Transverse colon (tissue), 4 donors: ENCODE measurements at places on chromosomes 13 and 19.

DNA sequence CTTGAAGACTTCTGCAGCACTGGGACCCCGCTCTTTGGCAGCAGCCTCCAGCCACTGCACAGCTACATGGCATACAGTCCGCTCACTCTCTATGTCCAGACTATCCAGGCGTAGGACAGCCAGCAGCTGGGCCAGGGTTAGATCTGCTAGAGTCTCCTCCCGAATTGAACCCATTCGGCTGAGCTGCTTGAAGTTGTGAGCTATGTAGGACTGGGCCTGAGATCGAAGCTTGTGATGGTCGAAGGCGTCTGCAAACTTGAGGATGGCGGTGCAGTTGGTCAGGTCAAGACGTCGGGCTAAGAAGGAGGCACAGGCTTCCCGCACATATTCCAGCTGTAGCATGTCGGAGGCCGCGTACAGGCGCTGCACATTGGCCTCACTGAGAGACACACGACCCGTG is 900 bp downstream of the KBTBD7 start:
- H3K4me1 ChIP-seq: peaks cover 12% of the 10 kb centered on the region
- peak overlapping the region; percentile 92 for H3K27ac ChIP-seq
- H3K27me3 ChIP-seq: no peaks in the 10 kb centered on the region
- no peak overlapping the region for H3K4me3 ChIP-seq
- no peak for DNase-seq

DNA sequence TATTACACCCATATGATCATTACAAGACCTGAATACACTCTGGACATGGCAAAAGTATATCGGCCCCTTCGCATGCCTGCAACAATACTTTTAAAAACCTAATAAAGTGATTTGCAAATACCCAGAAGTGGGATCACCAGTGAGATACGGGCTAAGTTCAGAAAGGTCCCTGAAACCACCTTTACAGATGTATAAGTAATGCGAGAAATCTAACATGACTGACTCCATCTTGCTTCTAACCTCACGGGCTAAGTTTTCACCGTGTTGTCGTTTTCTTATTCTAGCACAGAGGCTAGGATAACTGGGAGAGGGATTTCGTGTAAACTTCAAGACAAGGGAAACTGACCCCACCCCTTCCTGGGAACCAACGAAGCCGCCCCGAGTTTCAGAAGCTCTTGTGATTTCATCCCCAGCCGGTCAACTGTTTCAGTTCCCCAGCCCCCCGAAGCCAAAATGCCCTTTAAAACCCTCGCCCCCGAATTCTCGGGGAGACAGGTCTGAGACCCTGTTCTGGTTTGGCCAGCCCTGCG is 703 bp downstream of the NEK3 start:
- peak overlapping the region; percentile 90 for H3K4me3 ChIP-seq
- H3K36me3 ChIP-seq: no peaks in the 10 kb centered on the region
- peaks cover 26% of the 10 kb centered on the region for H3K4me1 ChIP-seq
- DNase-seq: peak; percentile 54
- H3K27me3 ChIP-seq: no peaks in the 10 kb centered on the region
- H3K27ac ChIP-seq: peak overlapping the region; percentile 92

- no peaks in the 10 kb centered on the region for H3K27me3 ChIP-seq
- H3K27ac ChIP-seq: no peak overlapping the region
- no peaks in the 10 kb centered on the region for H3K36me3 ChIP-seq
- H3K4me3 ChIP-seq: no peak overlapping the region
- no peaks in the 10 kb centered on the region for H3K4me1 ChIP-seq
These were observed 16.1 kb downstream of the LIG1 start for GRCh38 chr19:48154003-48154402.

- no peaks in the 10 kb centered on the region for H3K27me3 ChIP-seq
- no peaks in the 10 kb centered on the region for H3K4me1 ChIP-seq
- no peak for DNase-seq
- no peak overlapping the region for H3K4me3 ChIP-seq
- no peak overlapping the region for H3K27ac ChIP-seq
- no peaks in the 10 kb centered on the region for H3K36me3 ChIP-seq
These were observed 40.3 kb downstream of the ZNF208 start for GRCh38 chr19:21970466-21970865.

DNA sequence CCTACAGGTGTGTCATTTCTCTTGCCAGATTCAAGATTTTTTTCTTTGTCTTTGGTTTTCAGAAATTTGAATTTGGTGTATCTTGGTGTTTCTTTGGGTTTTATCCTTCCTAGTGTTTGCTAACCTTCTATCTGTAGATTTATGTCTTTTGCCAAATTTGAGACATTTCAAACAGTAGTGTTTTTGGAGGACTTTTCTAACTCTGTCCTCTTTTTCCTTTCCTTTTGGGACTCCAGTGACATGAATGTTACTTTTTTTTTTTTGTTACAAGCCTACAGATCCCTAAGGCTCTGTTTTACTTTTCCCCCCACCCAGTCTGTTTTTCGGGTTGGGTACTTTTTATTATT is 58.8 kb downstream of the ZMYM2 start:
- H3K36me3 ChIP-seq: no peaks in the 10 kb centered on the region
- DNase-seq: no peak
- H3K4me1 ChIP-seq: peaks cover 4% of the 10 kb centered on the region
- H3K27me3 ChIP-seq: no peaks in the 10 kb centered on the region
- no peak overlapping the region for H3K4me3 ChIP-seq

DNA sequence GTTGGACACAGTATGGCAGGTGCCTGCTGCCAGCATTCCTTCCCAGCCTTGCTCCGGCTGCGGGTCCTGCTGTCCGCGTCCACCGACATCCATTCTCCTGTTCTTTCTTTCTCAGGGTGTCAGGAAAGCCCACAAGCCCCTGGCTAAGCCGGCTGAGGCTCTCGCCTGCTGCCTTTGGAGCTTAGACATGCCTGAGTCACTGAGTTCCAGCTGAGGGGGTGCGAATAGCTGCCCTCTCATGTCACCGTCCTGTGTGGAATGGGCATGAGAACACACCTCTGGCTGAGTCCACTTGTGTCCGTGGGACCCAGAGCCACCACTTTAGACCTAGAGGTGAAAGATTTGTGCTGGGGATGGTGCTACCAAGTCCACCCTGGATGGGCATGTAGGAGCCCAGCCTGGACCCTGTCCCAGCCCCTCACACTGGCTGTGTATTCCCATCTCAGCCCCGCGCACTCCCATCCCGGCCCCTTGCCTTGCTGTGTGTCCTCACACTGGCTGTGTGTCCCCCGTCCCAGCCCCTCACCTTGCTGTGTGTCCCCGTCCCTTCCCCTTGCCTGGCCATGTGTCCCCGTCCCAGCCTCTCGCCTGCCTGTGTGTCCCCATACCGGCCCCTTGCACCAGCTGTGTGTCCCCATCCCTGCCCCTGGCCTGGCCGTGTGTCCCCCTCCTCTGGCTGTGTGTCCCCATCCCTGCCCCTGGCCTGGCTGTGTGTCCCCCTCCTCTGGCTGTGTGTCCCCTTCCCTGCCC is 24.6 kb upstream of the IRS2 start:
- H3K27ac ChIP-seq: no peak overlapping the region
- H3K27me3 ChIP-seq: no peaks in the 10 kb centered on the region
- H3K4me1 ChIP-seq: no peaks in the 10 kb centered on the region
- no peak for DNase-seq
- no peaks in the 10 kb centered on the region for H3K36me3 ChIP-seq

- H3K4me1 ChIP-seq: peaks cover 9% of the 10 kb centered on the region
- no peaks in the 10 kb centered on the region for H3K36me3 ChIP-seq
- no peak for DNase-seq
- no peak overlapping the region for H3K4me3 ChIP-seq
- no peak overlapping the region for H3K27ac ChIP-seq
These were observed 8.0 kb upstream of the USF2 start for GRCh38 chr19:35260694-35261304.

DNA sequence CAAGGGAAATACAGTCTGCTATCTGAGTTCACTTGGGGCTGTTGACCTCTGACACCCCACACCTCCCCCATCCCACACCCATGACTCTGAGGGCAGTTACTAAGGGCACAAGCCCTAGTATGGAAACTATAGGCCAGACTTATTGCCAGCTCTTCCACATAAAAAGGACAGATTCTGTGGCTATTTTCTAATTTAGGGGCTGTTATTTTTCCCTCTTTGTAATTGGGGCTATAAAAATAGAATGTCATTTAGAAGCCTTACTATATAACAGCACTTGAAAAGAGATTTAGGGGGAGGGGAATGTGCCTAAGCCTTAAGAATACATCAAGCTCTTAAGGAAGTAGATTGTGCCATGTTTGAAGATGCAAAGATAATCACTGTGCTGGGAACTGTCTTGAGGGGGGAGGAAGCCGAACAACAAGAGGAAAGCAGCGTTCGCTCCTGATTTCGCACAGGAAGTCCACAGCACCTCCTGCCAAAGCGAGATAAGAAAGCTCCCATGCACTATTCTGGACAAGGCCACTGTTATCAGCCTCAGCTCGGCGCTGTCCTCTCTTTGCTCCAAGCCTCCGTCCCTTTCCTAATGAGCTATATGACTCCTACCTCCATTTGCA is 86.6 kb downstream of the FLT1 start:
- H3K27me3 ChIP-seq: no peaks in the 10 kb centered on the region
- H3K36me3 ChIP-seq: no peaks in the 10 kb centered on the region
- no peaks in the 10 kb centered on the region for H3K4me1 ChIP-seq
- H3K27ac ChIP-seq: no peak overlapping the region

DNA sequence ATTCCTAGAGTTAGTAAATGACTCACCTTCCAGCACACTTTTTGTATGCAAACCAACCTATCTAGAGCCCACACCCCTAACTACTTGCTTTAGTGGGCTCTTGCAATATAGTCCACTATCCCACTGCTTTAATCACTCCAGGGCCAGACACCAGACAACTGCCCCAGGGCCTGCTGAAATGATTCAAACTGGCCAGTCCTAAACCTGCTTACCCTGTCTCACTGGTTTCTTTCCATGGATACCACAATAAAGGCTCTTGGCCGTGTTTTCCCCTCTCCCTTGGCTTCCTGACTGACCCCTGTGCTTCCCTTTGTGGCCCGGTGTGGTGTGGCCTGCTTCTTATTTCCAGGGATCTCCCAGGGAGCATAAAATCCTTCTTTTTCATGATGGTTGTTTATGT is 14.6 kb downstream of the HS6ST3 start:
- no peak overlapping the region for H3K4me3 ChIP-seq
- no peaks in the 10 kb centered on the region for H3K36me3 ChIP-seq
- H3K27me3 ChIP-seq: peaks cover 7% of the 10 kb centered on the region
- no peak for DNase-seq
- no peak overlapping the region for H3K27ac ChIP-seq
- H3K4me1 ChIP-seq: no peaks in the 10 kb centered on the region

- no peak for DNase-seq
- H3K4me3 ChIP-seq: no peak overlapping the region
- no peak overlapping the region for H3K27ac ChIP-seq
- peaks cover 34% of the 10 kb centered on the region for H3K36me3 ChIP-seq
- H3K4me1 ChIP-seq: no peaks in the 10 kb centered on the region
These were observed 14.7 kb downstream of the NAPA start for GRCh38 chr19:47499863-47500830.

DNA sequence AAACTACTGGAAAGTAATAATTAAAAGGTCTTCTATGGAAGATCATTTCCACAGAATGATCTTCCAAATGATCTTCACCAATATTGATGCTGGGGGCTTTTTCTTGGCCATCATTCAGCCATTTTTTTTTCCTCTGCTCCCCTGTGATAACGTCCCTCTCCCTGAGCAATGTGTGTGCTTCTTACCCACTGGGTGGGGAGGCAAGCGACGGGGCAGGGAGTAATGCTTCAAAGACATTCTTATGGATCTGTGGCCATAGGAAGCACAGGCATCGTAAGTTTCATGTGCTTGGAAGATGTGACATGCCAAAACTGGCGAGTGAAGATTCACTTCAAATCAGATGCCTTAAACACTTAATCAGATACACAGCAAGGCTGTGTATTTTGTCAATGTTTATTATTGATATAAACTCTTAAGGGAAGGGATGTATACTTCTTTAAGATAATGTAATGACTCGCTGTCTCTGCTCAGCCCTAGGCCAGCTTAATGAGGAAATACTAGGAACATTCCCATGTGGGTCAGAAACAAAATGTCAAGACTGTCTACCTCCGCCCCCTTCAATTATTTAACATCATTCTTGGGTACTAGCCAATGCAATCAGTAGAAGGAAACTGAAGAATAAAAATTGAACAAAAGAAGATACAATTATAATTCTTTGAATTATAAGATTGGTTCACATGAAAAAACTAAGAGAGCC is 34.1 kb upstream of the SERPINE3 start:
- no peak overlapping the region for H3K4me3 ChIP-seq
- no peaks in the 10 kb centered on the region for H3K36me3 ChIP-seq
- H3K27ac ChIP-seq: no peak overlapping the region
- no peak for DNase-seq

GRCh38 chr13:50026788-50027473 is 11.7 kb downstream of the KCNRG start:
- no peak overlapping the region for H3K27ac ChIP-seq
- DNase-seq: no peak
- H3K27me3 ChIP-seq: no peaks in the 10 kb centered on the region

DNA sequence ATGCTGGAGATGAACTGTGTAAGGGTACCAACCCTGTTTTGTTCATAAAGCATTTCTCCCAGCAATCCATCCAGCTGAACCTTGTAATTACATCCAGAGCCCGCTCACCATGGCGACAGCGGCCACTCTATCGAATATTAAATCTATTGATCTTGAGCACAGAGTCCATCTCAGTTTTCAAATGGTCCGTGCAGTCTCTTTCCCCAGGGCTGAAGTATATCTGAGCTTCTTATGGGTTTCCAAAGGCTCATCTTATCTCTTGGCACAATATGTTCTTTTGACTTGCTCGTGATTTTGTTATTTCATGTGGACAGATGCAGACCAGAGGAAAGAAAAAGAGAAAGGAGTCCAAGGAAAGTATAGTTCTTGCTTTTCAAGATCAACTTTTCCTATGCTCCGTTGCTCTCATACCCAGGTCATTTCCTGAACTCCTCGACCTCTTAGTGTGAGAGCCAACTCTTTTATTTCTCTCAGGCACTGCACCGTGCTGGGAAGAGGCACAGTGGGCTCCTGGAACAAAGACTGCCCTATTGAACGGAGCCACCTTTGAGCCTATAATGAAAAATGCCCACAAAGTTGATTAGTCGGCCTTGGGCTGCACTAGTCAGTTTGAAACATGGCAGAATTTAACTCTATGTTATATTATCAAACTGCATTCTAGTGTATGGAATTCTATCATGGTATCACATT is 66.7 kb downstream of the RFC3 start:
- H3K4me3 ChIP-seq: no peak overlapping the region
- H3K27ac ChIP-seq: no peak overlapping the region
- no peaks in the 10 kb centered on the region for H3K27me3 ChIP-seq

DNA sequence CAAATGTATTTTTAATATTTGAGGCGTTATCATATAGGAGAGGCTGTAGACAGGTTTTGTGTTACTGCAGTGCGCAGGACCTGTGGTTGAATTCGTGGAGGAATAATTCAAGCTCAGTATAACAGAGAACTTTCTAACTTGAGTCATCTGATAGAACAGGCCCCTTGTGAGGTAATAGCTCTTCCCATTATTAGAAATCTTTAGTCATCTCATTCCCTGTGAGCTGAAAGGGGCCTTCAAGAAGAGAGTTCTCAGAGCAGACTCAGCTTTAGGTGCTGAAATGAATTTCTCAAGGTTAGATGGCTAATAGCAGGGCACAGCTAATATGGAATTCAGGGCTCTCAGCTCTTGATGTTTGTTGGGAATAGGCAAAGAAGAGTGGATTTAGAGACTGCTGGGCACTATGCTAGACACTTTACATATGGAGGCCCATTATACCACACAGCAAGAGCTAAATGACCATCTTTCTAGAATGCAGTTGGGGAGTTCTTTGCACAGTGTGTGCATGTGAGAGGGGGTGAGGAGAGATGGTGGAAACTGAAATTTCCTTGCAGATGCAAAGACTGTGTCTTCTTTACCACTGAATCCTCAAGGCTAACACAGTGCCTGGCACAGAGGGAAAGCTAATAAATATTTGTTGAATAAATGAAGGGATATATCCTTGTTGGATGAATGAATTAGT is 89.5 kb downstream of the DGKH start:
- H3K4me1 ChIP-seq: no peaks in the 10 kb centered on the region
- H3K27me3 ChIP-seq: no peaks in the 10 kb centered on the region
- no peak overlapping the region for H3K27ac ChIP-seq
- no peak for DNase-seq
- no peaks in the 10 kb centered on the region for H3K36me3 ChIP-seq
- H3K4me3 ChIP-seq: no peak overlapping the region
